RPMI8226 (cell line): ENCODE measurements at places on chromosomes 3 and 15.

GRCh38 chr3:48026098-48026497 is 9.9 kb upstream of the MAP4 start:
- no peak for DNase-seq

GRCh38 chr15:52228921-52229320 is 37.7 kb upstream of the GNB5 start:
- DNase-seq = no peak

DNA sequence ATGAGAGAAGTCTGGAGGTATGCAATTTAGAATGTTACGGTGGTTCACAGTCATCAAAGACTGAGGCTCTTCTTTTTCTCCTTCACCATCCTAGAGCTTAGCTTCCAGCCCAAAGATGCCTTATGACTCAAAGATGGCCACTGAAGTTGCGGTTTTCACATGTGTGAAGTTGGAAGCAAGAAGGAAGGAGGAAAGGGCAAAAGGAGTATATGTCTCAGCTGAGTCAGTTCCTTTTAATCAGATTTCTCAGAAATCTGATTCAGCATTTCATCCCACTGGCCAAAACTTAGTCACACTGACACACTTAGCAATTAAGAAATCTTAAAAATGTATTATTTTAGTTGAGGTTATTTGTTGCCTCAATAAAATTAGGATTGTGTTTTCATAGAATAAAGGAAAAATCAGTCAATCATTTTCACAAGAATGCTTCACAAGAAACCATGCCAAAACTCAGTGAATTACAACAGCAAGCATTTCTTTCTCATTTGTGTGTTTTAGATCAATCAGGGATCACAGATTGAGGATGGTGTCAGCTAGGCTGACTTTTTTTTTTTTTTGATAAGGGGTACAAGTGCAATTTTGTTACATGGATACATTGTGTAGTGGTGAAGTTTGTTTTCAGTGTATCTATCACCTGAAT is 211.1 kb upstream of the GADL1 start:
- peak; percentile 5 for DNase-seq

DNA sequence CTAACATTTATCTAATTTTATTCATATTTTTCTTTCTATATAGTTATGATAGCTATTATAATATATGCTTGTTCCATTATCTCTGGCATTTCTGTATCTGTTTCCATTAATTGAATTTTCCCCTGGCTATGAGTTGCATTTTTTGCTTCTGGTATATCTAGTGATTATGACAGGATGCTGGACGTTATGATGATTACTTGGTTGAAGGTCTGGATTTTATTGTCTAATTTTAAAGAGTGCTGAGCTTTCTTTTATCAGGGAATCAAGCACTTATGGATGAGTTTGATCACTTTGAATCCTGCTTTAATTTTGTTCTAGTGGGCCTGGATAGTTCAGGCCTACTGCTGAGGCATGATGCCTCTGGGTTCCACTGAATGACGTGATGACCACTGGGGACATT is 229.7 kb downstream of the CBLB start:
- DNase-seq = no peak

DNA sequence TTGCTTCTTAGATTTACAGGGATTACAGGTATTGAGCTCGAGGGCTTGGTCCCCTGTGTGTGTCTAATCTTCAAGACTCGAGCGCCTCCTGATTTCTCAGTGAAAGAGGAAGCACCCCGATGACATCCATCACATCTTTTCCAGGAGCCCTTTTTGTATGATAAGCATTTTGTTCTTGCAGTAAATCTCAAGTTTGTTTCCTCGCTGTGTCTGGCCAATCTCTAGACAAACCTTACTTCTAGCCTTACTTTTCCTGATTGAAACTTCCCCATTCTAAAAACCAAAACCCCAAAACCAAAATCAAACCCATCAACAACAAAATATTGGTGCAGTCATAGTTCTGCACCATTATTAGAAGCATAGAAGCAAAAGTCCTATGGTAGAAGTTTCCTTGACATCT is 286.0 kb downstream of the NFKBIZ start:
- DNase-seq = no peak

GRCh38 chr3:60979461-60980341 is 271.6 kb downstream of the FHIT start:
- no peak for DNase-seq

GRCh38 chr3:185283374-185283935 is 29.6 kb upstream of the EHHADH start:
- DNase-seq = peak; percentile 17

DNA sequence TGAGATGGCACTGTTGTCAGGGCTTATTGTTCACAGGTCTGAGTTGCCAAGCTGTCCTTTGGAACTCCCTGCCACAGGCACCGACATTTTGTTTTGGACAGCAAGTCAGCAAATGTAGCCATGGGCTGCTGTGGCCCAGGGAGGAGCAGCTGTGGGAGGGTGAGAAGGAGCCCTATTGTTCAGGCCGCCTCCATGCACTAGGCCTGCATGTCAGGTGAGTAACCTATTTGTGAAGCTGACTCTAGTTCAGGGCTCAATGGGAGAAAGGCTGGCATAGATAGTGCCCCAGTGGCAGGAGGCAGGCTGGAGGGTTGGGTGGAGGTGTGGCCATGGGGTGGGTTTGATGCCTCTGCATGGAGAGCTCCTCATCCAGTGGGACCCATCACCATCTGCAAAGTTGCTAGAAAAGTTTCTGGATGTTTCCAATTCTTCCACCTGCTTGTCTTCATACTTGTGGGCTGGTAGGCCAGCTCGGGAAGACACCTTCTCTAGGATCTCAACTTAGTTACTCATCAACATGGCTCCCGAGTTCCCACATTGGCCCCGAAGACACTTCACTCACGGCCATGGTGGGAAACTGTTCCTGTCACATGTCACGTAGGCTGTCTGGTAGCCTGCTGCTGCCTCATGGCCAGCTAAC is 19.5 kb downstream of the AMOTL2 start:
- no peak for DNase-seq

GRCh38 chr3:45003859-45004258 is 22.2 kb upstream of the CLEC3B start:
- no peak for DNase-seq

GRCh38 chr3:134603480-134603879 is 47.3 kb downstream of the KY start:
- no peak for DNase-seq

DNA sequence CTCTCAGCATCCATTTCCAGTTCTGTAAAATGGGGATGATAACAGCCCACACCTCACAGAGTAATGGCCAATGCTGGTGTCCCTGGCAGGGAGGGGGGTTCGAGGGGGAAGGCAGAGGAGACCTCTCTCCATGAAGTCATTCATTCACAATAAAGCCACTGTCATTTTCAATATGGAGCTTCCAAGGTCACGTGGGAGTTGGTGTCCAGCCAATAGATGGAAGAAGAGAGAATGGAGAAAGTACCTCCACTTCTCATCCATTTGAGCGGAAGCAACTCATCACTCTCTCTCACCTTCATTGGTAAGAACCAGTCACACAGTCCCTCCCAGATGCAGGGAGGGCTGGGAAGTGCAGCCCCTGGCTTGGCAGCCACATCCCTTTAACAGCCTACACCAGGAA is 14.9 kb upstream of the RBSN start:
- DNase-seq = no peak

DNA sequence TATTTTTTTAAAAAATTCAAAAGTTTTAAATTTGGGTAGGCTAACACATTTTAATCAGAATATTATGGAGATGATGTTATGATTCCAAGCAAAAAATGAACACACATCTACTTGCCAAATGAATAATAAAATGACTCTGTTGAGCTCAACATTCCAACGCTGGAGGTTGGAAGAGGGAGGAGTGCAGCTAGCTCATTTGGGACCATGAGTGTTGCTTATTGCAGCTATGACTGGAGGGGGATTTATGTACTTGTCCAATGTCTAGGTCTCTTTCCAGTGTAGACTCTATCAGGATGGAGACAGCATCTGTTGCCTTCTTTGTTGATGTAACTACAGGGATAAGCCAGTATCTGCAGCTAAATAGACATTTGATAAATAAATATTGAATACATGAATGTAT is 310.6 kb downstream of the CACNA2D3 start:
- DNase-seq = no peak

DNA sequence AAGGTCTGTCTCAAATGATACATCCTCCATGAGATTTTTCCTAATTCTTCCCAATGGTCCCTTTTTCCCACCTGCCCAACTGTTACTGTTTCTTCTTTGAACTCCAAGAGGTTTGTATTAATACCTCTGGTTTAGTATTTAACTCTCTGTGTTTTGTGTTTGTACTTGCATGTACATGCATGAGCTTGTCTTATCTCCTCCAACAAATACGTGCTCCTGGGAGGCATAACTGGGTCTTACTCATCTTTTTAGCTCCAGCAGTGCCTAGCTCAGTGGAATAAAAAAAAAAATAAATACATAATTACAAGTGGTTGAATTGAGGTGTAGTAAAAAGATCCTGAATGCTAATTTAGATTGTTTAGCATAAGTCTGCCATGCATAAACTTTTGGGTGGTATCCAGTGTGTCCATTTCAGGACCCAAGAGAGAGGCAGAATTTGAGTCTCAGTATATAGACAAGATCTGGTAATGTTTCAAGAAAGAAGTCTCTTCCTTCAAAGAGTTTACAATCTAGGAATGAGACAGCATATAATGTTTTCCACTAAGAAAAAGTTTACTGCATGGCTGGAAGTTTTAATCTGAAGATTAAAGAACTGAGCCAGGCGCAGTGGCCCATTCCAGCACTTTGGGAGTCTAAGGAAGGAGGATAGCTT is 1.7 kb upstream of the LYSMD2 start:
- DNase-seq = no peak

- DNase-seq = no peak
Observed at GRCh38 chr3:155101398-155101797, 21.3 kb downstream of the MME start.

DNA sequence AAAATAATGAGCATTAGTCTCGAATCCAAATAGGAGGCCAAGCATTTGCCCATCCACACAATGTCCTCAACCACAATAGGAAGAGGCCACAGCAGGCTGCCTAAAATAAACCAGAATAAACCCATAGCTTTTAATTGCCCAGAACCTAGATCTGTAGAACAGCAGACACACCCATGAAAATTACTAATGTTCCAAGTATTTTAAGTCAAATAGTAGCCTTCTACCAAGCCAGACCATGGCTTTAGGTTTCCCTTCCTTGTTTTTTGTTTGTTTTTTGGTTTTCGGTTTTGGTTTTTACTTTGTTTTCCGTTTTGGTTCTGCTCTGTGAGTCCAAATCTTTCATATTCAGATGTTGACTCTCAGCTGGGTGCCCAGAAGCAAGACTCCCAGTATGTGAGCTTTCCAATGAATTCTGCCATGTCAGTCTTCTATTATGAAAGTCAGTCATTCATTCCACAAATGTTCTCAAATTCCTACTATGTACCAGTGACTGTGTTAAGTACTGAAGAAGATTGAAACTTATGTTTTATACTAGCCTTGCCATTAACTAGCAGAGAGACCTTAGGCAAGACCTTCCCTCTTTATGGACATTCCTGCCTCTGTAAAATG is 57.8 kb upstream of the BOC start:
- DNase-seq = peak; percentile 20

- DNase-seq = no peak
Observed at GRCh38 chr15:38555686-38556334, 8.8 kb downstream of the RASGRP1 start.

DNA sequence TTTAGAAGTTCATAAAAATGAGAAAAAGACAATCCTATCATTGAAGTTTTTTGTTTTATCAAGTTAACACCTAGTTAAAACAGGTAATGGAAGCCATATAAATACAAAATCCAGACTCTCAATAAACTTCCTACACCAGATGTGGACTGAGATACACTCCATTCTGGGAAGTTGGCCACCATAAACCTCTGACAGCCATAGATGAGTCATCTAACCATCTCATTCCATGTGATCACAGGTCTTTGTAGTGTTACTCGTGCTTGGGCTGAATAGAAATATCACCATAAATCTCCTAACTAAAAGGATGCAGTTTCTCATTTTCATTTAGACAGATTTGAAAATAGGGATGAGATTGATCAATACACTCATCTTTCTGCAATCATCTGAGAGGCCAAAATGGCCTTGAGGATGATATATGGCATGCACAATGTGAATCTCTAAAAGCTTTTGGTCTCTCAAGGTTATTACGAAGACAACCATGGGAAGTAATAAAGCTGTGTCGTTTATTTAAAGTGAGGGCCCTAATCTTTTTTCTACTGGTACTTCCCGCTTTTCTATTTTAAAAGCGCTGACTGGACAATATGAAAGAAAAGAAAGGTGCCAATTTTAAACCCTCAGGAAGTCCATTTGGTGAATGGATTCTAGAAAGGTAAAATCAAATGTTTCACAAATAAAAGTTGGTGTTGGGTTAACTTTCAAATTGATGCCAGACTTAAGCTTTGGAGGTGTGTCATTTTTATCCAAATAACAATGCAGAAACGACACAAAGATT is 155.5 kb downstream of the POLR2M start:
- no peak for DNase-seq
